Activated CD8-positive, alpha-beta memory T cell treated with anti-CD3 and anti-CD28 coated beads for 4 hours (primary cell): ENCODE measurements at places on chromosomes 2 and 18.

GRCh38 chr2:184049566-184049965, 548.8 kb upstream of the ZNF804A start:
- DNase-seq: no peak

GRCh38 chr2:153287109-153287801, 191.3 kb downstream of the RPRM start:
- no peak for DNase-seq

- no peak for DNase-seq
These were observed 88.8 kb upstream of the EPC2 start for GRCh38 chr2:148555622-148556294.

GRCh38 chr2:32484937-32485336, 128.1 kb downstream of the BIRC6 start:
- no peak for DNase-seq

GRCh38 chr2:37752766-37753165, 81.3 kb upstream of the CDC42EP3 start:
- DNase-seq: no peak

GRCh38 chr2:212882626-212883025, 268.8 kb downstream of the IKZF2 start:
- no peak for DNase-seq

DNA sequence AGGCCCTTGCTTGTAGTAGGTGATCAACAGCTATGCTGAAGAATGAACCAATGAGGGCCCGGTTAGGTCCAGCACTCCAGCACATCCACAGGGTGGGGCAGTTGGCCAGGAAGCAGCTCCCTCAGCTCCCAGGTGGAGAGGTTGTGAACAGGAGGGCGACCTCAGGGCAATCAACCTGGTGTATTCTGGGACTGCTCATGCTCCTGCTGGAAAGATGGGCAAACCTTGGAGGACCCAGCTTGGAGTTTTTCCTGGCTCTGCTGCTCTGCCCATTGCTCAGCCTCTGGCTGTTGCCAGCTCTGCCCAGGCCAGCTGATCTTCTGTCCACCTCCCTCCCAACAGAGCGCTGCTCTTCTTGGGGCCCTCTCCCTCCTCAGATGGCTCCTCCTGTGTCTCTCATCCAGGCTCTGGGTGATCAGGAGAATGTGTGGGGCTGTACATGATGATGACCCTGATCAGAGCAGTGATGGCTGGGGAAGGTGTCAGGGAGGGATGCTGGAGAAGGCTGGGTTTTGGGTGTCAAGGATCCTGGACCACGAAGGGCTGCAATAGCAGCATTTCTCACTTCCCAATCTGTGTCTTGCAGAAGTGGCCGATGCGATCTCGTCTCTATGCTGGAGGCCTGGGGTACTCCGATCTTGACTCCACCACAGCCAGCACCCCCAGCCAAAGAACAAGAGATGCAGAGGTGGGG, 3.4 kb downstream of the TCF23 start:
- no peak for DNase-seq

GRCh38 chr2:100673691-100674485, 111.1 kb downstream of the PDCL3 start:
- no peak for DNase-seq

GRCh38 chr2:39469807-39470206, 32.7 kb upstream of the MAP4K3 start:
- DNase-seq: no peak

DNA sequence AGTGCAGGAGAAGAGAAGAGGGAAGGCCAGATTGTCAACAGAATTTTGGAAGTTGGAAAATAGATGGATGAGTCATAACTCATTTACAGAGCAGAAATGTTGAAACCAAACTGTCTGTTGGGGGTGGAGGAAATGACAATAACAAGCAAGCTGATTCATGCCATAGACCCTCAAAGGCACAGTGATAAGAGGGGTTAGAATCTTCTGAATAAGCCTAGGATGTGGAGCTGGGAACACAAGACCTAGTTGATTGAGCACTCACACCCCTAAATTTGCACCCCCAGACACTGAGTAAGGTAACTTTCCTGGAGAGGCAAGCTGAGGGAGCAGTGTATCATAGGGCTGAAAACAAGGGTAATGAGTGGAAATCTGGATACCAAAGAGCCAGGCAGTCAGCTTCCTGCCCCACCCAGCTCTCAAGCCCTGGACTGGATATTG, 141.4 kb downstream of the SCG2 start:
- no peak for DNase-seq

DNA sequence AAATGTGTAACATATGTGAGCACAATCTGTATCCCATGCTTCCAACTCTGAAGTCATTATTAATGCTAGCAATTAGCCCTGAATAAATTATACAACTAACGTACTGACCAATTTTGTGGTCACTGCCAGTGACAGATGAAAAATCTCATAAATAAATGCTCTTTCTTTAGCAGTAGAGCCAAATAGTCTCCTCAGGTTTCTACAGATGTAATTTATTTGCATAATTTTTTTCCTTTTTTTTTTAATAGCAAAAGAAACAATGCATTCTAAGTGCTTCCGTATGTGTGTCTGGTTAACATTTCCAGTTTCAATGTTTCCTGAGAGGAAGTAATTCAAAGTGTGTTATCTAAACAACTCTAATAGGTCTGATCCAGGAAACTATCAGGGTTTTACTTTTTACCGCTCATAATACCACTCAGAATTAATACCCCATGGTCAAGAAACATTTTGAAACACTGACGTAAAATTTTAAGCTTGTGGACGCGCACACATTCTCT, 108.4 kb downstream of the MEP1B start:
- no peak for DNase-seq

DNA sequence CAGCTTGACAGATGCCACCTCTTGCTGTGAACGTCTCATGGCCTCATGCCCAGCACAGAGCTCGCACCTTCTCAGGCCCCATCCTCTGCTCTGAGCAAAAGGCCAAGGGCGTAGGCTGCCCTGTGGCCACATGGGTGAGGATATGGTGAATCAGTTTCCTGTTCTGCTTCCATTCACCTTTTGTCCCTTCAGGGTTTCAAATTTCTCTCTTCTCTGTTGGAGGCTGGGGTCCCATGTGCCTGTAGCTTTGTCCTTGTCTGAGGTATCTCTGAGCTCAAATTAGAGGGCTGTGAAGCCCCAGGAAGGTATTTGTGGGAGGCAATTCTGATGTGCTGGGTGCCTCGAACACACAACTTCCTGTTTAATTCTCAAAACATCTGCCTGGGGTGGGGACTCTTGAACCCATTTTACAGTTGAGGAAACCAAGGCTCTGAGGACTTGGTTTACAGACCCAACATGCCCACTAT, 29.0 kb downstream of the ZAP70 start:
- DNase-seq: no peak

DNA sequence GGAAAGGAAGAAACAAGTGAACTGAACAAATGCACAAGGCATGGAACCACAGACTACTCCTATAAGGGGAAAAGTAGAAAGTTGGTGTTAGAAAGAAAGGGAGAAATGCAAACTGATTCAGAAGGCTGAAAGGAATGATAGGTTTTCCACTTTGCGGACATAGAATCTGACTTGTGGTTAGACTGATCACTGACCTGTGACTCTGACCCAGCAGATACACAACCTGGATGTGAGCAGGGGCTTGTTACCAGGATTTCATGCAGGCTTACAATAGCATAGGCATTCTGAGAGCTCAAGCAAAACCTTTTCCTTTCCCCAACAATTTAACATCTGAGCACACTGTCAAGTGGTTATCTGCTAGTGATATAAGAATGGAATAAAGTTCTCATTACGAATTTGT, 237.0 kb upstream of the CDH20 start:
- no peak for DNase-seq

DNA sequence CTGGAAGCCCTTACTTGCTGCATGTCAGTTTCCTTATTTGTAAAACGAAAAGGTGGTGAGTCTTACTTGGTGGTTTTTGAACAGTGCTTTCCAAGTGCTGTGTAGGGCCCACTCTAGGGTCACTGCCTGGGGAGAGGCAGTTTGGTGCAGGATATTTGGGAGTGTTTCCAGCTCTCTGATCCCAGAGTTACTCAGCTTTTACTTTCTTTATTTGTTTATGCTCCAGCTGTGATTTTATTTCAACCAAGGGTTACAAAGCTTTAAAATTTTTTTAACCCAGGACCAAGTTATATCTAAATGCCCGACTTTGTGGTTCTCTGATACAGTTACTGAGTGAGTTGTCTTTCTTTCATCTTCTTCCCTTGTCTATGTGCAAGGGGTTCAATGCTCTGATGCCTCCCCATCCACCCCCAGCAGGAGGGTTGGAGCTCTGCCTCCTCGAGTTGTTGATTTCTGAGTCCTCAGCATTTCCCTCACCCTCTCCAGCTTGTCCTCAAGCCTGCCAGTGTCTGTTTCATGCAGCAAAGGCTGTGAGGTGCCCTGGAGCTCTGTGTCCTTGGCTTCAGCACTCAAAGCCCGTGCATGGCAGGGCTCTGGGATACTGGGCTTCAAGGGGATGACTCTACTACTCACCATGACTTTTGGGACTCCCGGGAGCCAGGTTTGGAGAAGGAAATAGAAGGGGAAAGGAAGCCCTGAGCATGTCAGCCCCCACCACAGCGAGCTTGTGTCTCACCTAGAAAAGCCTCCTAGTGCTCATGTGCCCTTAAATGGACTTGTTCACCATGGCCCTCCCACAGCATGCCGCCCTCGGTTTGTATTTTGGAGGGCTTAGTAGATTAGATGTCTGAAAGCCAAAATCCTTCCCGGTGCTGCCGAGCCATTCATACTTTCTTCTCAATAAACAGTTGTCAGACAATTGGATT, 236.8 kb downstream of the SETBP1 start:
- DNase-seq: no peak

DNA sequence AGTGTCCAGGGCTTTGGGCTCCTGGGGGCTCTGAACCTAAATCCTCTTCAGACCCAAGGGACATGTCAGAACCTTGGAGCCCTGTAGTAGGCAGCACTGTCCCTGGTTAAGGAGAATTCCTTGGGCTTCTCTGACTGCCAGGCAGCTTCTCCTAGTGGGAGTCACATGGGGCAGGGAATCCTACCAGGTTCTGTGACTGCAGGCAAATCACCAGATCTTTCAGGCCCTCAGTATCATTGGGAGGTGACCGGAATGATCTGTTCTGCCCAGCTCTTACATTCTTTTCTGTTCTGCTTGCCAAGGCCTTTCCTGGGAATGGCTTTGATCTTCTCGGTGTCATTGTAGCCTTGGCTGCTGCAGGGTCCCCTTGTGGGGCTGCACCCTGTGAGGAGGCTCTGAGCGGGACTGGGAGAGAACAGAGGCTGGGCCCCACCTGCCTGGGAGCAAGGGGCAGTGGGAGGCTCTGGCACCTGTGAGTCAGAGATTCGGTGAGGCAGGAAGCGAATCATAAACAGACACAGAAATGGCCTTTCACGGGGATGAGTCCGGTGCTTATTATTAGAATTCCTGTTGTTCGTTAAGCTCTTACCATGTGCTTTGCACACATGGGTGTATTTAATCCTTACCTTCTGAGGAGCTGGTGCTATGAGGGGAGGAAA, 14.1 kb downstream of the CEP68 start:
- no peak for DNase-seq

GRCh38 chr2:109384308-109385271, 229.2 kb downstream of the SEPTIN10 start:
- no peak for DNase-seq

GRCh38 chr18:77607087-77607486, 357.4 kb downstream of the GALR1 start:
- DNase-seq: no peak

GRCh38 chr18:26119246-26119645, 14.4 kb upstream of the PSMA8 start:
- DNase-seq: no peak

DNA sequence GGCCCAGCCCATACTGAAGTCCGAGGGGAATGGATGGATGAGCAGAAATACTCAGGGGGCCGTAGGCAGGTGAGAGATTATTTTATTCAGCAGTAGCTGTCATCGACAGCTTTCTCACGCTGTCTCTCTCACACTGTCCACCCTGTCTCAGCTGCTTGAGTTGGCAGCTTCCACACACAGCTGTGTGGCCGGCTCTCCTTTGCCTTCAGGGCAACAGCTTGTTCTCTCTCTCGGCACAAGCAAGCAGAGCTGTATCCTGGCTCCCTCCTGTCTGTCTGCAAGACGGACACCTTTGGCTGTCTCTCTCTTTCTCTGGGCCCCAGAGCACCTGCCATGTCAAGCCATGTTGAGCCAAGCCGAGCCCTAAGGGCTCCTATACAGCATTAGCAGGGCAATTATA, 9.8 kb upstream of the PAPOLG start:
- DNase-seq: no peak

DNA sequence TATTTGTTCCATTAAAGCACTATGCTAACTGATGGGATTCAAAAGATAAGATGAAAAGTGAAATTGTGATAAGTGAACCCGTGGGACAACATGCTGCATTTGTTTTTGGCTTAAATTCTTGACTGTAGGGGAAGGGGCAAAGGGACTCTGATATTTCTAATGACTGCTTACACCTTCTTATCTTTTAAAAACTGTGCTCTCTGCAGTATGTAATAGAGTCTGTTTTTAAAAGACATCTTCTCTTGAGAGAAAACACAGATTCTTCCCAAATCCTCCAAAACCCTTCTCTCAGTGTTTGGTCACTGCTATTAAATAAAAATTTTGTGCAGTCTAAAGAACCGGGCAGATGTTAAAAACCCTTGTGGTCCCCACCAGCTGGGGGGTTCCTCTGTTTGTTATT, 327.8 kb upstream of the FANCL start:
- DNase-seq: no peak
